Coronary artery (tissue), 2 donors: ENCODE measurements at places on chromosomes 12 and 14.

- DNase-seq = no peak
Observed at GRCh38 chr12:22828066-22828465, 203.1 kb downstream of the ETNK1 start.

GRCh38 chr14:99592933-99593753, 10.9 kb downstream of the CCDC85C start:
- no peak for DNase-seq

DNA sequence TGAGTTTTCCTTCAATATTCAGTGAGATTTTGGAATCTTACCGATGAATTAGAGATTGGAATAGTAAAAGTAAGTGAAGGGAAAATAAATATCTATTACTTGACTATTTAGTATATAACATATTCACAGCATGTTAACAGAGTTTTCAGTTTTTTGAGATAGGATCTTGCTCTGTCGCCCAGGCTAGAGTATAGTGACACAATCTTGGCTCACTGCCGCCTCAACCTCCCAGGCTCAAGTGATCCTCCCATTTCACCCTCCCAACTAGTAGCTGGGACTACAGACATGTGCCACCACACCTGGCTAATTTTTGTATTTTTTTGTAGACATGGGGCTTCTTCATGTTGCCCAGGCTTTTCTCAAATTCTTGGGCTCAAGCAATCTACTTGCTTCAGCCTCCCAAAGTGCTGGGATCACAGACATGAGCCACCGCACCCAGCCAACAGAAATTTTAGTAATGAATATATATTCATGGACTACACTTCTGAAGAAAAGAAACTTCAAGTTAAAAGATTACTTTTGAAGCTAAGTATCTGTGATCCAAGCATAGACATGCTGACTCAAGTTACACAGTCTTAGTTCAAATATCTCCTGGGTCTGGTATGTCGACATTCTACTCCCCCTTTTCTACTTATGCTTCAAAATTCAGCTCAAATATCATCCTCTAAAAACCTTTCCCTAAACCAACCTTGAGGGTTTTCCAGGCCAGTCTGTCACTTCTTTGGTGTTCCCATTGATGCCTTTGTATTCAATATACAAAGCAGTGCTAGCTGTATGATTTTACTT, 13.8 kb downstream of the UBE2N start:
- DNase-seq = no peak

- no peak for DNase-seq
Observed at GRCh38 chr12:104494793-104495158, 38.0 kb downstream of the CHST11 start.
